Activated CD8-positive, alpha-beta T cell treated with anti-CD3 and anti-CD28 coated beads, Interleukin-2, amount 10 ng/mL, durations not matched to agents 7 days and 5 days (primary cell): ENCODE measurements at places on chromosomes 12 and 14. TPM values are rescaled to one million over a fixed set of nuclear protein-coding genes. Genes with fewer than 3 reads are reported as not detected.

PARPBP gene
- total RNA-seq: 32.2 TPM

BMP4 gene
- total RNA-seq: not detected

KRT2 gene
- total RNA-seq: 0.10 TPM

EXOC3L4 gene
- total RNA-seq: not detected

TUNAR gene
- total RNA-seq: not detected

RNASE4 gene
- total RNA-seq: 0.63 TPM

DNA sequence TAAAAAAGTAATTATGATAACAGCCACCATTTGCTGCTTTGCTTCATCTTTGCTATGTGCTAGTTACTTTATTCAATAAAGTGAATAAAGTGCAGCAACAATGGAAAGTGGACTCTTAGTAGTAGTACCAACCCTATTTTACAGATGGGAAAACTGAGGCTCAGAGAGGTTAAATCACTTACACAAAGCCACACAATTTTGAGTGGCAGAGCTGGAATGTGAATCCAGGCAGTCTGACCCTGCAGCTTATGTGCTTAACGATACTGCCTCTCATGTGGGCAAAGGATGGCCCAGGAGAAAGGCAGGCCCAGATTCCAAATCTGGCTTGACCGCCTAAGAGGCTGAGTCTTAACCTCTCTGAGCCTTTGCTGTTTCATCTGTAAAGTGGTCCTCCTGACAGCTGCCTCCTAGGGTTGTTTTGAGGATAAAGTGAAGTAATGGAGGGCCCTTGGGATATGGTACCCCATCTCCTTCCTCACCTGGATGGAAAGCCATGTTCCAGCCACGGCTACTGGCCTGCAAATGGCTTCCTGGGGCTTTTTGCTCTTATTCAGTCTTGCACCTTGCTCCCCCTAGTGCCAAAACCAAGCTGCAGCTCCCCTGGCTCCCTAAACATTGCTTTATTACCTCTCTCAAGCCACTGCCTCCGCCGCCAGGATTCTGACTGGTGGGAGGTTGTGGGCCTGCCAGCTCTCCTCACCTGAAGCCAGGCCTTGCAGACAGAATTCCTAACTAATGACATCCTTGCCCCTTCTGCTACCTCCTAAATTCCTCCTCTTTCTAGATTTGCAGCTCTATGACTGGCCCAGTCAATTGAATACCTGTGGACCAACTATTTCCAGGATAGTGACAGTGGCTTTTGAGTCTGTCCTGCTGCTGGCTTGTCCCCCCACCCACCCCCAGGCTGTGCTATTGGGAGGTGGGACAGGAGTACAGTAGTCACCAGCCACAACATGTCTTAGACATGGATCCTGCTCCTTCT, 283.3 kb upstream of the PWP1 start:
- peak; percentile 79 for DNase-seq

GRCh38 chr14:70887207-70887681, 20.0 kb upstream of the PCNX1 start:
- no peak for DNase-seq

GRCh38 chr14:50035214-50035613, 81.2 kb downstream of the VCPKMT start:
- no peak for DNase-seq

DNA sequence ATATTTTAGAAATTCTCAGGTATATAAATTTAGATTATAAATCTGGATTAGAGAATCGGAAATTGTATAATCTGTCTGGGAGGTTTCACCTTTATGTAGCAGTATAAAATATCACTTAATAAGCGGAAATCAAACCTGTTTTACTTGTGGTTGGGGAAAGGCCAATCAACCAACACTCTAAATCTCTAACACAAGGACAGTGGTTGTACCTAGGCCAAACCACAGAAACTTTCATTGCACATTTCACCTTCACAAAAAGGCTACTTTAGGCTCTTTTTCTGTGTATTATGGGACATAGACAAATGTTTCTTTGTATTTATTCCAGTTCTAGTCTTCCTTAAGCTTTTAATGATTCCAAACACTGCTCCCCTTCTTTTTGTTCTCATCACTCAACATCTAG, 19.8 kb downstream of the ERH start:
- DNase-seq: no peak

DNA sequence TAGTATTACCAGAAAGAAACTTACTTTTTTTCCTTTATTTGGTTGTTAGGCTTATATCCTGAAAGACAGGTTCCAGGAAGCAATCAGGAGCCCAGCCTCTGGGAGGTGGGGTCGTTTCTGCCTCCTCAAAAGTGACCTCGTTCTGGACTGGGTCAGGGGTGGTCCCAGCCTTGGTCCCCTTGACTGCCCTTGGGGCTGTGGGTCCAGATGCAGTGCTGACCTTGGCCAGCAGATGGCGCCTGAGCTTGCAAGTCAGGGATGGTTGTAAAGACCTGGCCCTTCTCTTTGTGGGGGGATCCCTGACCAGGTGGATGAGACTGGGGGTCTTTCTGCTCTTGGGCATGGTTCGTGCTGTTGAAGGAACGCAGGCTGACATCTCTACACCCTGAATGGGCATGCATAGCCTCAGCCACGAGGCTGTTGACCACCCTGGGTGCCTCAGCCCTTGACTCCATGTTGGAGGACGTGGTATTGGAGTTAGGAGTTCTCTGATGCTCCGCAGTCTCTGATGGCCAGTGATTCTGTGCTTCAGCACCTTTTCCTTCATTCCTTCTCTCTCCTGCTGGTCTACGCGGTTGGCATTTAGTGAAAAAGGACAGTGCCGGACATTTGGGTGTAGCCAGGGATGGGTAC, 62.4 kb downstream of the ADCK1 start:
- DNase-seq: peak; percentile 83

GRCh38 chr12:106332536-106332935, 25.0 kb upstream of the POLR3B start:
- no peak for DNase-seq

GRCh38 chr12:110577864-110578693, 5.0 kb downstream of the PPTC7 start:
- DNase-seq: peak; percentile 53

- no peak for DNase-seq
Measured at GRCh38 chr12:112146123-112146522, 20.8 kb downstream of the TRAFD1 start.

DNA sequence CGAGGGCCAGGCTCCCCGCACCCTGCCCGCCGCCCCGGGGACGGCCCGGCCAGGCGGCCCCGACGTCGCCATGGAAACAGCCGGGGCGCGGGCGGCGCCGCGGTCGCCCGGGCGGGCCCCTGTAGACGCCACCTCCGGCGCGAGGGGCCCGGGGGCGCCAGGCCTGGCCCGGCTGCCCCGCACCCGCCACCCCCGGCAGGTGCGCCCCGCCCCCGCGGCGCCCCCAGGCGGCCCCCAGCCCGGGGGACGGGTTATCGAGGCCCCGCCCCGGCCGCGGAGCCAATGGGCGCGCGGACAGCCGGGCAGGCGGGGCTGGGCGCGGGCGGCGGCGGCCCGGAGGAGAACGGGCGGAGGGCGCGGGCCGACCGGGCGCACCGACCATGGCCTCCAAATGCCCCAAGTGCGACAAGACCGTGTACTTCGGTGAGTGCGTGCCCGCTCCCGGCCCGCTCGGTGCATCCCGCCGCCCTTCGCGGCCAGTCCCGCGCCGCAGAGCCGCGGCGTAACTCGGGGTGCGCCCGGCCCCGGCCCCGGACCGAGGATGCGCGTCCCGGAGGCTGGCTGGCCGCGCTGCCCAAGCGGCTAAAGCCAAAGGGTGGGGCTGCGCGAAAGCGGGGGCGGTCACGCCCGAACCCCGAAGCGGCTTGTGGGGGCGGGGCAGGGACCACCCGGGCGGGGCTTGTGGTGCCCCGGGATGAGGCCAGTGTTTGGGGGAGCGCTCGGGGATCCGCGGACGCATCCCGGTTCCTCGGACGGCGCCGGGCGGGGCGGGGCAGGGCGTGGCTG, at the start of gene CRIP2:
TSS of gene CRIP2 (plus strand) at position 339 of the 786 bp plus-strand sequence. CDS start at position 381, 42 bp downstream.
- DNase-seq: no peak

GRCh38 chr14:38430522-38430921, 174.6 kb upstream of the CLEC14A start:
- no peak for DNase-seq

DNA sequence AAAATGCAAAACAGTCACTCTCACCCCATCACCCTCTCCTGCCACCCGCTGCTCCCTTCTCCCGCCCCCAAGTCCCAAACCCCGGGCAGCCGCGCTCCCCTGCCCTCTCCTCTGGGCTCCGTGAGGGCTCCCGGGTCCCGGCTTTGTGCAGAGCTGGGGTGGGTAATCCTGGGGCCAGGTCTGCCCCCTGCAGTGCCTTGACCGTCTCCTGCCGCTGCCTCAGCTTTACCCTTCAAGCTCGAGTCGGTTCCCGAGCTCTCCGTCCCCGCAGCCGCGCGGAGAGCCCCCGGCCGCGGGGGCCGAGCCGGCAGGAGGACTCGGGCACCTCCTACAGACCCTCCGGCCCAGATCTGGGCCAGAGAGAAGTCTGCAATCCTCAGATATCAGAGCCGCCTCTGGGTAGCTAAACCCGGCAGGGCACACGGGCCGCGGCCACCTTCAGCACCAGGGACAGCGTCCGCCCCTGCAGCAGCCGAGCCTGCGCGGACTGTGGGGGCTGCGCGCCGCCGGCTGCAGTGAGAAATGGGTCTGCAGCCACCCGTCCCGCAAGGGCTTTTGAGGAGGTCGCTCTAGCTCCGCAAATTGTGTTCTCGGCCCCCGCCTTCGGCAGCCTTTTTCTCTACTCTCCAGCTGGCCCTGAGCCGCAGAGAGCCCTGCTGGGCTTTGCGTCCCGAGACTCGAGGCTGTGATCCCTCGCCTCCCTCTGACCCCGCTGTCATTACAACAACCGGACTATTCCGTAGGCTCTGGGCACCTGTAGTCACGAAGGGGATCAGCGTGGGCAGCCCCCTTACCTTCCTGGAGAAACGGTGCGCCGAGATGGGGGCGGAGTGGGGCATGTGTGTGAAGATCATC, 1.2 kb downstream of the PRMT8 start:
- peak; percentile 68 for DNase-seq
